ENCODE measurements at places on chromosomes 1 and 21.

DNA sequence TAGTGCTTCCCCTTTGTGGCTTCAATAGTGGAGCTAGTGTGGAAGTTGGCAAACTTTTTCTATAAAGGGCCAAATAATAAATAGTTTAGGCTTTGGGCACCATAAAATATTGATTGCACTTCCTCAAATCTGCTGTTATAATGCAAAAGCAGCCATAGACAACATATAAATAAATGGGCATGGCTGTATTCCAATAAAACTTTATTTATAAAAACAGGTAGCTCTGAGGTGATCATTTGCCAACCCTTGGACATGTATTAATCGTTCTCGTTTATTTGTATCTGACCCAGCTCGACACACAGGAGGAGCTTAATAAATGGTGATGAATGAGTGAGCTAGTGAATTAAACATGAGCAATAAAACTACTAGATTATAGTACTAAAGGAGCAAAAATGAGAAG lies 13.3 kb downstream of the KAZN start:
- no peak for DNase-seq

- DNase-seq = no peak
Measured at GRCh38 chr1:174116042-174116441, 43.3 kb upstream of the RABGAP1L start.

DNA sequence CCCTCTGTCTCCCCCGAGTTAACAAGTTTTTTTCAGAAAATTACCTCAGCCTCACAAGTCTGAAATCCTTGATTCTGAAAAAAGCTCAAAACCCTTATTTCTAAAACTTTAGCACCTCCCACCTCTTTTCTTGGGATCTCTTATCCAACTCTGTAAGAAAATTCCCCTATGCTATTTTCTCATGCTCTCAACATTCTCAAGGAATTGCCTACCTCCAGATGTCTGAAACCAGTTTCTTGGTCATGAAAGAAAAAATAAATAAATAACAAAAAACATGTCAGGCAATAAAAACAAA lies 18.1 kb upstream of the SFPQ start:
- no peak for DNase-seq

- no peak for DNase-seq
Measured at GRCh38 chr1:28045777-28046176, 42.6 kb downstream of the EYA3 start.

DNA sequence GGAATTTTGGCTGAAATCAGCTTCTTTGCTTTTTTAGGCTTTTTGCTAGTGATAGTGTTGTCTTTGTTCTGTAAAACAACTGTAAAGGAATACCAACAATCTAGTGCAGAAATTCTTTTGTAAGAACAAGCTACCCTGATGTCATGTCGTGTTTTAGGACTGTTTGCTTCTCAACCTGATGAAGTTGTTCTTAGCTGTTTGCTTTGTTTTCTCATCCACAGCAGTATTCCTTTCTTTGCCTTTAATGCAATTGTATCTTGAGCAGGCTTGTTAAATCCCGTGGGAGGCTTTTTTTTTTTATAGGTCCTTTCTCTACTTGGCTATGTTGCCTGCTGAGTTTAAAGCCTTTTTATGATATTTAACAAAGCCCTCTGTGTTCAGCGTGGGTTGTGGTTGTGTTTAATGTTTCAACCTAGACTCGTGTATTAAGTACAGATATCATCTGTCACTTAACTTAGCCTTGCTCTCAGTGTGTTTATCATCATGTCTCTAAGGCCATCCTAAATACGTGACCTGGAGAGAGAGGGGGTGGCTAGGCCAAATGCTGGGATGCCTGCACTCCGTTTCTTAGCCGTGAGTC lies 31.6 kb downstream of the ADARB1 start:
- DNase-seq = no peak

DNA sequence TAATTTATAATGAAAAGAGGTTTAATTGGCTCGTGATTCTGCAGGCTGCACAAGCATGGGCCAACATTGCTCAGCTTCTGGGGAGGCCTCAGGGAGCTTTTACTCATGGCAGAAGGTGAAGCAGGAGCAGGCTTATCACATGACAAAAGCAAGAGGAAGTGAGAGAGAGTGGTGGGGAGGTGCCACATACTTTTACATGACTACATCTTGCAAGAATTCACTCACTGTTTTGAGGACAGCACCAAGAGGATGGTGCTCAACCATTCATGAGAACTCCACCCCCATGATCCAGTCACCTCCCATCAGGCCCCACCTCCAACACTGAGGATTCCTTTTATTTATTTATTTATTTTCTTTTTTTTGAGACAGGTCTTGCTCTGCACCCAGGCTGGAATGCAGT lies 5.5 kb upstream of the PLEKHM2 start:
- no peak for DNase-seq

DNA sequence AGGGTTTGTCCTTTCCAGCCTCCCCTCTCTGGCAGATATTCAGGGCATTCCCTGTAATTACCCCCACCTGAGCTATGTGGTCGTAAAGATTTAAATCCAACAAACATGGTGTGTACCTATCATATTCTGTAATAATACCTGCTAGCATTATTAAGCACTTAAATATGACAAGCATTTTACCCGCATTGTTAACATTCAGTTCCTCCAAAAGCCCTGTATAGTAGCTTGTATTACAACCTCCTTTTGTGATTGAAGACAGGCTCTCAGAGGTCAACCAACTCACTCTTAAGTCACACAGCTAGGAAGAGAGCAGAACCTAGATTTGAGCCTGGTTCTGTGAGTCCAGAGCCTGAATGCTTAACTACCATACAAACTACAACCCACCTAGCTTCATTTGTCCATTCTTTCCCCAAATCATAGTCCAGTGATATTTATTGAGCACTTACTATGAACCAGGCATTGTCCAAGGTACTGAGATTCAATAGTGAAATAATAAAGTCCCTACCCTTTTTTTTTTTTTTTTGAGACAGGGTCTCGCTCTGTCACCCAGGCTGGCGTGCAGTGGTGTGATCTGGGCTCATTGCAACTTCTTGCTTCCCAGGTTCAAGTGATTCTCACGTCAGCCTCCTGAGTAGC lies 13.8 kb upstream of the KDM4A start:
- no peak for DNase-seq

DNA sequence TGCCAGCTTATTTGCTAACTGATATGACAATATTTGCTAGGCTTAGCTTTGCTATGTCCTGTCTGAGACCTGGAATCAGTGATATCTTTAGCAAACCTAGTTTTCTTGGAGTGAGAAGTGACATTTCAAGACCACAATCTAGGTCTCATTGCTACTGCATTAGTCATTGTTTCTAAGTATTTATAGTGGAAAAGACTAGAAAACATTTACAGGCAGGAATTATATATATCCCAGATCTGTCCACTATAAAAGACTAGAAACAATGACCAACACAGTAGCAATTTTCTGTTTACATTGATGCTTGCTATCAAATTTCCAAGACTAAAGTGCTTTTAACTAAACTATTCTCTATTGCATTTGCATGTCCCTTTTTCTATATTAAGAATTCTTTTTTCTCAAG lies 5.0 kb upstream of the RGS18 start:
- DNase-seq = no peak

GRCh38 chr1:104463126-104463697 lies 713.5 kb downstream of the AMY1C start:
- no peak for DNase-seq

DNA sequence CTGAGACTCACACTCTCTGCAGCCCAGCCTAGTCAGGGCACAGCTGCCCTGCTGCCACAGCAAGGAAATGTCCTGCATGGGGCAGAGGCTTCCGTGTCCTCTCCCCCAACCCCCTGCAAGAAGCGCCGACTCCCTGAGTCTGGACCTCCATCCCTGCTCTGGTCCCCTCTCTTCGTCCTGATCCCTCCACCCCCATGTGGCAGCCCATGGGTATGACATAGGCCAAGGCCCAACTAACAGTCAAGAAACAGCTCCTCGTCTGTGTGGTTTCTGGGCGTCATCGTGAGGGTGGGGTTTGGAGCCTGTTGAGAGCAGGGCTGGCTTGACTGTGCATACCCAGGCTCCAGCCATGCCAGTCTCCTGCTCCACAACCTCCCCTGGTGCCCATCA lies 19.5 kb downstream of the FAAH start:
- DNase-seq = no peak

DNA sequence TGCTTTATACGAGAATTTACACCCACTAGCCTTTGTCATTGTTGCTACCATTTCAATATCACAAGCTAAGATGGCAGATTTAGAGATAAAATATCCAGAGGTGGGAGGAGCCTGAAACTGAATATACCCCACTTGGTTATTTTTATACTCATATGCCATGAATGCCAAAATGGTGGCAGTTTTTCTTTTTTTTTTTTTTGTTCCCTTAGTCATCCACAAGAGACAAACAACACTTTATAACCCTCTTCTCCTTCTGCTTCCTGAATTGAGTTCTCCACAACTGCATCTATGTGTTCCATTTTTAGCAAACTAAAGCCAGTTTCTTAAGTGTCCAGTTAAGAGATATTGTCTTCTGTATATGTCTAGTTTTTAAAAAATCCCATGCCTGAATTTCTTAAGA lies 558.4 kb downstream of the LMO4 start:
- DNase-seq = no peak

DNA sequence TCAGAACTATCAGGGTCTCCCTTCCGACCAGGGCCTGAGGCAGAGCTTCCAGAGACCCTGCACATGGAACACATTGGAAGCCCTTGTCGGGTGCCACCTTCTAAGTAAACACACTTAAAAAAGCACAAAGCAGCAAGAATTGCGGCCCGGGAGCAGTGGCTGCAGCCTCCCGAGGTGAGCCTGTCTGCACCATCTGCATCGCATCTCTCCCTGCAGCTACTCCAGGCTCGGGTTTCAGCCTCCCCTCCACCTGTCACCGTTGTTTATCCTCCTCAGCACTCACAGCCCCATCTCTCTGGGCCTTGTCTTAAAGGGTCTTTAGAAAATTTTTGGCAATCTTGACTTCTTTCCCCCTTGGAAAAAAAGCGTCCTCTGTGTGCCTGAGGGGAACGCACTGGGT lies 95.1 kb upstream of the ARHGEF16 start:
- DNase-seq = no peak

GRCh38 chr1:15001317-15001915 lies 152.1 kb upstream of the TMEM51 start:
- no peak for DNase-seq

DNA sequence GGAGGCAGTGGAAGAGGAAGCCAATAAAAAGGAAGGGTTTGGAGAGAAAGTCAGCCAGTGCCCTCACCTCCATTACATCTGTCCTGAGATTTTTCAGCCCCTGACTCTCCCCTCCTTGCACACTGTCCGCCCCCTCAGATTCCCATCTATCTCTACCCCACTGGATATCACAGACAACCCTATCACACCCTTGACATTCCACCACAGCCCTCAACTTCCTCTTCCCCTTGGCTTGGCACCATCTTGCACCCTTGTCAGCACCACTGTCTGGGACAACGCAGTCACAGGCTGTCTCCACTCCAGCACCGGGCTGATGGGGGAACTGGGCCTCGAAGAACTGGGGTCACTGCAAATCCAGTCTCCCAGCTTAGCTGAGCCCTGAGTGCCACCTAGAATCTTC lies 14.2 kb upstream of the PLEKHA6 start:
- no peak for DNase-seq

DNA sequence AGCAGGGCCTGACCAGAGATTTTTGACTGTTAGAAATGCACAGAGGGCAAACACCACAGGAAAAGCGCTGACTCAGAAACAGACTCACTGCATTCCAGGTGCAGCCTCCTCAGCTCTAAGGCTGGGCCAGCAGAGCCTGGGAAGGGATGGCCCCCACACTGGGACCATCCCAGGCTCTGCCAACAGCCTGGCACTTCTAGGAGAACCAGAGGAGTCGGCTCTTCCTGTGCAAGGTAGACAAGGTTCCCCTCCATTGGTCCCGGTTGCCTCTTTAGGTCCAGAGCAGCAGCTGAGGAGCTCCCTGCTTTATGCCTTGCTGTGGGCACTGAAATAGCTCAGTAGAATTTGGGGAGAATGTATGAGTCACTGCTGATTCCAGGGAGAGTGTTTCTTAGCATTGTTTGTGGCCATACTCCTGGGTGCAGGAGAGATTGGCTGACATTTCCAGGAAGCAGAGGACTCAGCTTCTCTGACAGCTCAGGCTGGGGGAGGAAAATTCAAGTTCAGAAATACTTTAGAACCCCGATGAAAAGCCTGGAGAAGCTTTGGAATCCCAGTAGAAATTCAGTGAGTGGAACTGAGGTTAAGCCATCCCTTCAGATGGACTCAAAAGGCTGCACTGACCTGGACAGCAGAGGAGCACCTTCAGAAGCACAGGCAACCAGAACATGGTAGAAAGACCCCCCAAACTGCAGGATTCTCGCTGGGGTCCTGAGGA lies 19.7 kb downstream of the PRAMEF1 start:
- no peak for DNase-seq

- no peak for DNase-seq
Measured at GRCh38 chr1:246309247-246309884, 197.7 kb downstream of the SMYD3 start.

- DNase-seq = no peak
Measured at GRCh38 chr1:174217787-174218574, 58.7 kb downstream of the RABGAP1L start.

- DNase-seq = no peak
Measured at GRCh38 chr1:22876359-22877111, 96.1 kb downstream of the LACTBL1 start.

DNA sequence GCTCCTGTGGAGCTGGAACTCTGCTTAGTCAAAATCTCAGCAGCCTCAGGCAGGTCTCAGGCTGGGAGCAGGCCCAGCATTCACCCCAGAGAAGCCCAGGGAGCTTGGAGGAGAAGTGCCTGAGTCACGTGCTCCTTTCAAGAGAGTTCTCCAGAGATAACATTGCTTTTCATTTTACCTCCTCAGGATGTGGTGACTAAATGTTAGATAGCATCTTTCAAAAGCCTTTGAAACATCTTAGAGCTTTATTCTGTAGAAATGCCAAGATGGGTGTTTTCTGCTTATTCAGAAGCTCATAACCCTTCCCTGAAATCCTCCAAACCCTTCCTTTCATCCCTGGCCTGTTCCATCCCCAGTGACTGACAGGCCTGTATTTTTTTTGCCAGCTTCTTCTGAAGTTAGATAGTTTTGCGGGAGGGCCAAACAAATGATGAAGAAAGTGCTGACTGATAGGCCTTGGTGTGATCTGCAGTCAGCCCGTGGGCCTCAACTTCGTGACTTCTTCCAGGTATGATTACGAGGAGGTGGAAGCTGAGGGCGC lies 58.0 kb downstream of the PGM1 start:
- DNase-seq = no peak

GRCh38 chr21:42630626-42631025 lies 22.8 kb upstream of the PDE9A start:
- no peak for DNase-seq

DNA sequence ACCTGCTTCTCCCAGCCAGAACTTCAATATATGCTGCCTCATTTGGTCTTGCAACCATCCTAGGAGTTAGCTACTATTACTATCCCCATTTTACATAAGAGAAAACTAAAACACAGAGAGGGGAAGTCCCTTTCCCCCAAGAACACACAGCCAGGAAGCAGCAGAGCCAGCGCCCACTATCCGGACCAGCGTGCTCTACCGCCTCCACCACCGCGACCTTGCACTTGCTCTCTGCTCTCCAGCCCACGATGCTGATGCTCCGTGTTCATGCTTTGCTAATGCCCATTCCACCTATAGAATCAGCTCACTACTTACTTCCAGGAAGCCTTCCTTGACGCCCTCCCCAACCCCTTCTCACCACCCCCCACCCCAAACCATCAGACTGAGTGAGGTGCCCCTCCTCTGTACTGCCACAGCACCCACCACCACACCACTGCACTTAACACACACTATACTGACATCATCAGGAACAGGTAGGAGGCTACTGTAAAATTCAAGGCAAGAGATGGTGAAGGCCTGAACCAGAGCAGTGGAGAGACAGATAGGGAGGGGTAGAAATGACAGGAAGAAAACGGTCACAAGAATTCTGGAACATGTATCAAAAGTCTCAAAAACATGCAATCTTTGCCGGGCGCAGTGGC lies 9.4 kb downstream of the TMEM53 start:
- no peak for DNase-seq

GRCh38 chr21:21051109-21052055 lies 53.2 kb downstream of the NCAM2 start:
- no peak for DNase-seq

Data from NCI-H1092 (cell line).